ENCODE measurements at places on chromosomes 3 and 15.

- H3K4me3 ChIP-seq = no peak overlapping the region
- H3K27me3 ChIP-seq = no peaks in the 10 kb centered on the region
- H3K4me1 ChIP-seq = no peaks in the 10 kb centered on the region
- no peaks in the 10 kb centered on the region for H3K36me3 ChIP-seq
Observed at GRCh38 chr15:60913900-60914299, 315.2 kb downstream of the RORA start.

GRCh38 chr3:53748512-53749271, 97.5 kb downstream of the CHDH start:
- peaks cover 19% of the 10 kb centered on the region for H3K4me1 ChIP-seq
- peak overlapping the region; percentile 16 for H3K4me3 ChIP-seq
- DNase-seq = peak; percentile 56
- H3K27me3 ChIP-seq = no peaks in the 10 kb centered on the region
- H3K27ac ChIP-seq = no peak overlapping the region

- no peaks in the 10 kb centered on the region for H3K27me3 ChIP-seq
- no peaks in the 10 kb centered on the region for H3K4me1 ChIP-seq
- no peak overlapping the region for H3K4me3 ChIP-seq
- DNase-seq = no peak
- H3K27ac ChIP-seq = no peak overlapping the region
Observed at GRCh38 chr15:79724312-79724711, 172.5 kb downstream of the MTHFS start.

- DNase-seq = no peak
- no peak overlapping the region for H3K4me3 ChIP-seq
- H3K27me3 ChIP-seq = no peaks in the 10 kb centered on the region
- H3K4me1 ChIP-seq = no peaks in the 10 kb centered on the region
Observed at GRCh38 chr3:185631508-185632206, 45.6 kb downstream of the SENP2 start.

GRCh38 chr3:178369006-178369405, 167.2 kb upstream of the KCNMB2 start:
- H3K36me3 ChIP-seq = peaks cover 2% of the 10 kb centered on the region
- H3K4me3 ChIP-seq = no peak overlapping the region
- no peaks in the 10 kb centered on the region for H3K4me1 ChIP-seq
- H3K27me3 ChIP-seq = no peaks in the 10 kb centered on the region
- DNase-seq = no peak
- H3K27ac ChIP-seq = no peak overlapping the region

DNA sequence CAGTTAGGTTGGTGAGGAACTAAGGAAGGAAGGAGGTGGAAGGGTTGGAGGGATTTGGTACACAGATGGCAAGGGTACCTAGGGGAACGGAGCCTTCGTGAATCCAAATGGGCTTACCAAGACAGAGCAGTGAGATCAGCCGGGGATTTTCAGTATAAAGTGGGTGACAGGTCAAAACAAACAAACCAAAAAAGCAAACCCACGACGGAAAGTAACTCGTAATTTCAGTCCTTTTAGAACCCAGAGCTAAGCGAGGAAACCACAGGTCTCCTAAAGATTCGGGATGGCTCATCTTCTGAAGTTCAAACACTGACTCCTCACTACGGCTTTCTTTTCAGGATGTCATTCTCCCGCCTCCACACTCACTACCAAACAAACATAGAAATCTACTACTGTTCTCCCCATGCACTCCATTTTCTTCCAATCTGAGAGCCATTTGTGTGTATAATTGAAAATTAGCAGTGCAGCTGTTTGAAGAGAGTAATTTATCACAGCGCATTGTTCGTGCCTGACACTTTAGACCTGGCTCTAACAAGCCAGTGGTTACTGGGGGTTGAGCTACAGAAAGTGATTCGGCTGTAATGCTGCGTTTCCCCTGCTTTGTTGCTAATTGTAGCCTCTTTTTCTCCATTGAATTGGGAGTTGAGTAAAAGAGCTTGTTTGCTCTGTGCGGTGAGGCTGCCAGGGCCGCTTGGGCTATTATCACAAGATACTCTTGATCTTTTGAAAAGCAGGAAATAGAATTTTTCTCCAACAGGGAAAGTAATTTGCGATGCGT, 64.7 kb upstream of the CCDC39 start:
- peaks cover 8% of the 10 kb centered on the region for H3K4me1 ChIP-seq
- H3K4me3 ChIP-seq = no peak overlapping the region
- DNase-seq = no peak

GRCh38 chr15:78405336-78405924, 32.6 kb upstream of the IREB2 start:
- no peaks in the 10 kb centered on the region for H3K36me3 ChIP-seq
- H3K4me3 ChIP-seq = no peak overlapping the region
- peak; percentile 59 for DNase-seq
- no peaks in the 10 kb centered on the region for H3K4me1 ChIP-seq
- H3K27ac ChIP-seq = no peak overlapping the region

GRCh38 chr15:85276921-85277320, 103.5 kb upstream of the AKAP13 start:
- no peaks in the 10 kb centered on the region for H3K36me3 ChIP-seq
- H3K27ac ChIP-seq = no peak overlapping the region
- DNase-seq = no peak
- no peaks in the 10 kb centered on the region for H3K27me3 ChIP-seq

DNA sequence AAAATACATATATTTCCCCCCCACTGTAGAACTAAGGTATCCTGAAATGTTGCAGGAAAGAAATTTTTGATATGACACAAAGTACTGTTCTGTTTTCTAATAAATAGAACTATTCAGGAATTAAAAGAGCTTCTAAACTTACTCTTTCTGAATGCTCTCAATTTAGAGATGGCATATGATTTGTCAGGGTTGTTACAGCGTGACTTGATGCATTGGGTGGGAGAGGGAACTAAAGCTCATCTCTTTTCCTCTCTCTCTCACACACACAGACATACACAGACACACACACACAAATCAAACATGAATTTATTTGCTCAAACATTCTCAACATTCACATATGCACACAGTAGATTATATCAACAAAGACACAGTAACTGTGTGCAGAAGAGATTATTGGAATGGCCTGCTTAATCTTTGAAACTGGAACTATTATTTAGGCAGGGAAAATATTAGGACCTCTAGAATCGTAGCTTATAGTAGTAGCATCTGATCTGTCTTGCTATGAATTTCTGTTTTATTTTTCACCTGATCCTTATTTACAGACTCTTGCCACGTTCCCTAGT, 807.4 kb upstream of the GBE1 start:
- H3K27me3 ChIP-seq = no peaks in the 10 kb centered on the region
- H3K27ac ChIP-seq = no peak overlapping the region
- H3K4me3 ChIP-seq = no peak overlapping the region
- no peak for DNase-seq
- no peaks in the 10 kb centered on the region for H3K4me1 ChIP-seq
- H3K36me3 ChIP-seq = no peaks in the 10 kb centered on the region

- H3K36me3 ChIP-seq = peaks cover 2% of the 10 kb centered on the region
- H3K27ac ChIP-seq = no peak overlapping the region
- H3K4me3 ChIP-seq = no peak overlapping the region
- H3K4me1 ChIP-seq = 0 out of 2 replicates have a peak, but pooled peaks cover 2% of the 10 kb centered on the region
- DNase-seq = no peak
Observed at GRCh38 chr15:32851572-32851971, 133.8 kb downstream of the GREM1 start.

GRCh38 chr3:50600141-50600753, 11.3 kb downstream of the CISH start:
- no peaks in the 10 kb centered on the region for H3K4me1 ChIP-seq
- H3K27ac ChIP-seq = no peak overlapping the region
- DNase-seq = no peak
- H3K4me3 ChIP-seq = no peak overlapping the region

- H3K36me3 ChIP-seq = peaks cover 20% of the 10 kb centered on the region
- no peaks in the 10 kb centered on the region for H3K4me1 ChIP-seq
- H3K4me3 ChIP-seq = peak overlapping the region; percentile 70
- DNase-seq = no peak
Observed at GRCh38 chr3:52707585-52707984, 1.7 kb downstream of the SPCS1 start.

- H3K27ac ChIP-seq = no peak overlapping the region
- no peak for DNase-seq
- peaks cover 2% of the 10 kb centered on the region for H3K4me1 ChIP-seq
- H3K4me3 ChIP-seq = no peak overlapping the region
Observed at GRCh38 chr15:46413799-46414198, 779.0 kb downstream of the SQOR start.

DNA sequence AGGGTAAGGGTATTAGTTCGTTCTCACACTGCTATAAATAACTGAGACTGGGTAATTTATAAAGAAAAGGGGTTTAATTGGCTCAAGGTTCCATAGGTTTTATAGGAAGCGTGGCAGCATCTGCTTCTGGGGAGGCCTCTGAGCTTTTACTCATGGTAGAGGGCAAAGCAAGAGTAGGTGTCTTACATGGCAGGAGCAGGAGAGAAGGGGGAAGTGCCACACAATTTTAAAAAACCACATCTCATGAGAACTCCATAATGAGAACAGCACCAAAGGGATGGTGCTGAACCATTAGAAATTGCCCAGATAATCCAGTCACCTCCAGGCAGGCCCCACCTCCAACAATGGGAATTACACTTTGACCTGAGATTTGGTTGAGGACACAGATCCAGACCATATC, 12.2 kb downstream of the RNF111 start:
- no peak overlapping the region for H3K4me3 ChIP-seq
- H3K27ac ChIP-seq = no peak overlapping the region
- H3K4me1 ChIP-seq = no peaks in the 10 kb centered on the region
- DNase-seq = no peak
- no peaks in the 10 kb centered on the region for H3K36me3 ChIP-seq

DNA sequence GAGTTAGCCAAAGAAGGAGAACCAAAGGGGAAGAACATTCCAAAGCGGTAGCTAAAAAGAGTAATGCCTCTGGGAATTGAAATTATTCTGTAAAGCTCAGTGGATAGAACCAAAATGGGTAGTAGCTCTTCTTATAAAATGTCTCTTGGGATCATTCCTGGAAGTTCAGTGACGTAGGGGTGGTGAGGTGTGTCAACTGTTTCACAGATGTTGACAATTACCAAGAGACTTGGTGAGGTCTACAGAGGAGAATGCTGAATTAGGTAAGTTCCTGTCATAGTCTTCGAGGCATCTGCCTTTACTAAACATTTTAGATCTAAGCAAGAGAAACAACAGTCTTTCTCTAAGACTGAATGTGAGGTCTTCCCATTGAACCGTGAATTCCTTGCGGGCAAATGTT, 67.8 kb downstream of the TPRG1 start:
- H3K36me3 ChIP-seq = 0 out of 3 replicates have a peak, but pooled peaks cover 2% of the 10 kb centered on the region
- H3K4me3 ChIP-seq = no peak overlapping the region
- H3K27ac ChIP-seq = no peak overlapping the region
- no peaks in the 10 kb centered on the region for H3K27me3 ChIP-seq

GRCh38 chr3:172726380-172726779, 15.5 kb upstream of the NCEH1 start:
- H3K27me3 ChIP-seq = no peaks in the 10 kb centered on the region
- H3K4me1 ChIP-seq = no peaks in the 10 kb centered on the region
- H3K4me3 ChIP-seq = no peak overlapping the region
- H3K27ac ChIP-seq = no peak overlapping the region

- H3K4me3 ChIP-seq = no peak overlapping the region
- H3K4me1 ChIP-seq = no peaks in the 10 kb centered on the region
- no peak for DNase-seq
- no peak overlapping the region for H3K27ac ChIP-seq
- H3K36me3 ChIP-seq = no peaks in the 10 kb centered on the region
Observed at GRCh38 chr3:30986551-30986950, 92.1 kb upstream of the GADL1 start.

GRCh38 chr3:71208211-71209095, 375.1 kb downstream of the FOXP1 start:
- H3K36me3 ChIP-seq = no peaks in the 10 kb centered on the region
- no peaks in the 10 kb centered on the region for H3K27me3 ChIP-seq
- H3K4me3 ChIP-seq = no peak overlapping the region
- H3K27ac ChIP-seq = no peak overlapping the region

DNA sequence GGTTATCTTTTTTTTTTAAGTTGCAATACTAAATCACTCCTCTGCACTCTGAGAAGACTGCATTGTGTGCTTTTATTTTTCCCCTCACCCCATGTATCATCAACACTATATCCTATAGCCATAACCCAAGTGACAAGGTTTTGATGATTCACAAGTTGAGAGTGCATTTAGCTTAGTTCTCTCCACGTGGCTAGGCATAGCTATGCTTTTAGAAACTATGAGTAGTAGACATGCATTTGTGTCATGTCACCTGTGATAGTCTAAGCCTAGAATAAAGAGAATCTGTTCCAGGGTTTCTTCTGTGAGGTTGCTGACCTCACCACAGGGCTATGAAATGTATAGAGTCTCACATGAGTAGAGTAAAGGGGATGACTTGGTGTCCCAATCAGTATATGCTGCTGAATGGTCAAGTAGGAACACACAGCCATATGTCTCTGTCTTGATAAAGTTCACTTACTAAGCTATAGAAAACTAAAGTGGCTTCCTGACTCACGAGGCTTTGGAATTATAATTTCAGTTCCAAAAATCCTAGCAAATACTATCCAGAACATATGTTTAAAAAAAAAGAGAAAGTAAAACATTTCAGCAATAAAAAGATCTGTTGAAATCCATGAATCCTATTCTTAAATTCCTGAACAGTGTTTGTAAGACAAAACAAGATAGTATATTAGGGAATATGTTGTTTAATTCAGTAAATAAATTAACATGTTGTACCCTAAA, 206.3 kb downstream of the LSAMP start:
- no peak overlapping the region for H3K27ac ChIP-seq
- no peaks in the 10 kb centered on the region for H3K4me1 ChIP-seq
- no peaks in the 10 kb centered on the region for H3K36me3 ChIP-seq
- DNase-seq = no peak
- no peaks in the 10 kb centered on the region for H3K27me3 ChIP-seq
- H3K4me3 ChIP-seq = no peak overlapping the region

DNA sequence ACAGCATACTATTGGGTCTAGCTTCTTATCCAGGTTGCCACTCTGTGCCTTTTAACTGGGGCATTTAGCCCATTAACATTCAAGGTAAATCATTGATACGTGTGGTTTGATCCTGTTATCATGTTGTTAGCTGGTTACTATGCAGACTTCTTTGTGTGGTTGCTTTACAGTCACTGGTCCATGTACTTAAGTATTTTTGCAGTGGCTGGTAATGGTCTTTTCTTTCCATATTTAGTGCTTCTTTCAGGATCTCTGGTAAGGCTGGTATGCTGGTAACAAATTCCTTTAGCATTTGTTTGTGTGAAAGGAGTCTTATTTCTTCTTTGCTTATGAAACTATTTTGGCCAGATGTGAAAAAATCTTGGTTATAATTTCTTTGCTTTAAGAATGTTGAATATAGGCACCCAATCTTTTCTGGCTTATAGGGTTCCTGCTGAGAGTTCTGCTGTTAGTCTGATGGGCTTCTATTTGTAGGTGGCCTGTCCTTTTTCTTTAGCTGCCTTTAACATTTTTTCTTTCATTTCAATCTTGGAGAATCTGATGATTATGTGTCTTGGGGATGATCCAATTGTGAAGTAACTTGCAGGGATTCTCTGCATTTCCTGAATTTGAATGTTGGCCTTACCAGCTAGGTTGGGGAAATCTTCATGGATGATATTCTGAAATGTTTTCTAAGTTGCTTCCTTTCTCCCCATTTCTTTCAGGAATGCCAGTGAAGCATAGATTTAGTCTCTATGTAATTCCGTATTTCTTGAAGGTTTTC, 39.3 kb downstream of the CCR1 start:
- no peaks in the 10 kb centered on the region for H3K27me3 ChIP-seq
- H3K4me1 ChIP-seq = no peaks in the 10 kb centered on the region
- H3K27ac ChIP-seq = no peak overlapping the region
- no peak for DNase-seq
- no peak overlapping the region for H3K4me3 ChIP-seq
